ENCODE measurements at places on chromosomes 4 and X. TPM values are rescaled to one million over a fixed set of nuclear protein-coding genes. Genes with fewer than 3 reads are reported as not detected.

DNA sequence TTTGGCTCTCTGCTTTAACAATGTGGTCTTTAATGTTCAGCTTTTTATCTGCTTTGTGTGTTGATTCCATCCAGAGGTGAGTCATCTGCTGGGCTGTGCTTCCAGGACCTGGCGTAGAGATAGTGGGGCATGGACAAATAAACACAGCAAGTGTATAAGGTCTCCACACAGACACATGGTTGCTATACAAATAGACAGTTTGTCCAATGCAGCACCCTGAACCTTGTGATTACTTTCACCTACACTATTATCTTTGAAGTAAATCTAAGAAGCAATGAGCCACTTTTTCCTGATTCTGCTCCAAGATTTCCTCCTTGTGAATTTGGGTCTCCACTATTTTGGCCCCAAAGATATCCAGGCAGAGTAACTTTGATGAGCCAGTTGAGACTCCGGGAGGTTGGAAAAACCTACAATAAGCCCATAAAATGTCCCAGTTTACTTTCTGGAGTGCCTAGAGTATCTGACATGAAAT lies 12.1 kb downstream of the PPARGC1A start:
- DNase-seq, result no peak

GRCh38 chr4:675036-675882 lies 917 bp downstream of the MYL5 start:
- DNase-seq, result no peak

DNA sequence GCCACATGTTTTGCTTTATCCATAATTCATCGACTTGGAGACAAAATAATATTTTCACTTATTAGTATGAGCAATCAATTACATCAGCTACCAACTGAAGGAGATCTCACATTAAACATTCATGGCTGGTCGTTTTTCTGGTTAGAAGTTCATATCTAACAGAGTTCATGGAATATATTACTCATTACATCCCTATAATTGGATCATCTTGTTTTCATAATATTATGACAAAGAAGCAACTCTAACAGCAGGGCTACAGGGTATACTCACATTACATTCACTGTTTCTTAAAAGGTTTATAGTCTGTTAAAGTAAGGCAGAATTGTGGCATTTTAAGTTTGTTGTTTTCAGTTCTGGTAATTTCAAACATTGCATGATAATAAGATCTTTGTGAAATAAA lies 33.0 kb downstream of the GSTCD start:
- DNase-seq, result no peak

- DNase-seq, result no peak
Measured at GRCh38 chr4:183633476-183634400, 25.2 kb downstream of the RWDD4 start.

GRCh38 chr4:53015681-53016080 lies 153.6 kb downstream of the RASL11B start:
- no peak for DNase-seq

- DNase-seq, result no peak
Measured at GRCh38 chrX:153863251-153863991, 22.6 kb downstream of the L1CAM start.

DNA sequence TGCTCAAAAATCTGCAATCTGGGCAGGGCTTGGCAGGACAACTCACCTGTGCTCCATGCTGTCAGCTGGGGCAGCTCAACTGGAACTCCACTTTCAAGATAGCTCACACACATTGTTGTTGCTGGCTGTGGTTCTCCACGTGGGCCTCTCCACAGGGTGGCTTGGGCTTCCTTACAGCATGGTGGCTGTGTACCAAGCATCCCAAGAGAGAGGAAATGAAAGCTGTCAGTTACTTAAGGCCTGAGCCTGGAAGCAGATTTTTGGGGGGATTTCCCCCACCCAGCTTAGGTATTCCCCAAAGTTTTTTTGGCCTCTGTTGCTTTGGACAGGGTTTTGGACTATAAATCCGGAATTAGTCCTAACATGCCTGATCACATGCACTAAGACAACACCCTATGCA lies 81.0 kb downstream of the BCOR start:
- DNase-seq, result no peak

DNA sequence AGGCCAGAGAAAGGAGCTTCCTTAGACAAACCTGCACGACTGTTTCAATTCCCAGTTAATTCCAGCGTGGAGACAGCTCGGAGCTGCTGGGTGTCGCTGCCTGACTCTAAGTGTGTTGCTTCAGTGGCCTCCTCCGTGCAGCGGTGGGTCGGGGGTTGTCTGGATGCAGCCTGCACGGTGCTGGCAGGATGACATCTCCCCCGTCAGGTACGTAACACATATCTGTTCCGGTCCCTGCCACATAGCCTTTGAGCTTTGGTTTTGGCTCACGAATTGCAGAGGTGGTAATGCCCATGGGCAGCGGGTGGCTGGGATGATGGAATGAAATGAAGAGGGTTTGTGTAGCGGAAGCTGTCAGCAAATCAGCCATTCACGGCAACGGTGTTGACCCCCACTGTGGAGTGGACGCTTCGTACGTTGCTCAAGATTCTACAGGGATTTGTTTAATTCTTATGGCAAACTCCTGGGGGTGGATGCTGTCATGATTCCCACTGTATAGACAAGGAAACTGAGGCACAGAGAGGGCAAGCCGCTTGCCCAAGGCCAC lies 33.7 kb upstream of the HMX1 start:
- DNase-seq, result no peak

DNA sequence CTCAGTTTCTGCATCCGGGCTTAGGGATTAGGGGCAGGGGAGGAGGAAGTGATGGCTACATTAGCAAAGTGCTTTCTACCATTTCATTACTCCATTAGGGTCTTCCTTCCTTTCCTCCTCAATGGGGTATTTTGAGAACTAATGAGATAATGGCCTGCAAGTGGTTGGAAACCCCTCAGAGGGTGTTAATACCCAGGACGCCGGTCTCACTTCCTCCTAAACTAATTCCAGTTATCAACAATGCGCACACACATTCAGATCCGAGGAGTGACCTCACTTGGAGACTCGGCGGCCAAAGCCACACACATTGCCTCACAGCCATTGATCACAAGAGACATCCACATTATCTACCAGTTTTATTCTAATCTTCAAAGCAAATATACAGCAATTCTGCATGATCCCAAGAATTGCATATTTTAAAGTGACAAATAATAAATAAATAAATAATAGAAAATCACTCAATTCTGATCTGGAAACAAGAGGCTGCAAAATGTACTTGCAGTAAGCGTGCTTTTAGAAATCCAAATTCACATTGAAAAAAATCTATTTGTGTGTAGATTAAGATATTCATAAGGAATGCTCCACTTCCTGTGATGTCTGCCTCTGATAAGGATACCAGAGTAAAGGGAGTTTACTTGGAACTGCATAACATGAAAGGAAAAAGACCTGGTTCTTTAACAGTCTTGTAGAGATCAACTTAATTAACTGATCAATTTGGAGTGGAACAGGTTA lies 329.1 kb downstream of the FBXW7 start:
- no peak for DNase-seq

DNA sequence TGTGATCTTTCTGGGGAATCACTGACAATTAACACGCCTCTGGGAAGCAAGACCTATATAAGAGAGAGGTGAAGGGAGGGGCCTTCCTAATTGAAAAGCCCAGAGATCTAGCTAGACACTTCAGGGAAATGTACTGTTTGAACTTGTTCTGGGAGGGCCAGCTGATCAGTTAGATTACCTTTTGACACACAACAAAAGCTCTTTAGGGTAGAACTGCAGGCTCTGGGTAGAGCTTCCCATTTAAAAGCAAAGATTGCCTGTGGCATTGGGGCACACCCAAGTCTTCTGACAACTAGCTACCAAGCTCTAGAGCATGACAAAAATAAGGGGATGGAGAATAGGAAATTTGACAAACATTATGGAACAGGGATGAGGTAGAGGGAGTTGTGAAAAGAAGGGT lies 26.3 kb downstream of the AREG start:
- DNase-seq, result peak; percentile 13

DNA sequence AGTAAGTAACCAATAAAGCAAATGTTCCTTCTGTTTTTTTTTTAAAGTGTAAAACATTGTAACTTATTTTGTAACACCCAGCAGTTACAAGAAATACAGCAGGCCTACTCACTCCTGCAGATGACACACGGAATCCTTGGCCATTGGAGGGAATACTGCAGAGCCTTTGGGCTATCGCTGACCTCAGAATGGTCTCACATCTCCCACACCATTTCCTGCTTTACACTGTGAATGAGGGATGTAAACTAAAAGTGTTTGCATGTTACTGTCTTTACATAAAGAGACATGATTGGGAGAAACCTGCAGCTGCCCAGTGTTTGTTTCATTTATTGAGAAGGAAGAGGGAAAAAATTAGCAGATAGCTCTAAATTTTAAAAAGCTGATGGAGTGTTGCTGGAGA lies 64.1 kb downstream of the USP46 start:
- DNase-seq, result no peak

DNA sequence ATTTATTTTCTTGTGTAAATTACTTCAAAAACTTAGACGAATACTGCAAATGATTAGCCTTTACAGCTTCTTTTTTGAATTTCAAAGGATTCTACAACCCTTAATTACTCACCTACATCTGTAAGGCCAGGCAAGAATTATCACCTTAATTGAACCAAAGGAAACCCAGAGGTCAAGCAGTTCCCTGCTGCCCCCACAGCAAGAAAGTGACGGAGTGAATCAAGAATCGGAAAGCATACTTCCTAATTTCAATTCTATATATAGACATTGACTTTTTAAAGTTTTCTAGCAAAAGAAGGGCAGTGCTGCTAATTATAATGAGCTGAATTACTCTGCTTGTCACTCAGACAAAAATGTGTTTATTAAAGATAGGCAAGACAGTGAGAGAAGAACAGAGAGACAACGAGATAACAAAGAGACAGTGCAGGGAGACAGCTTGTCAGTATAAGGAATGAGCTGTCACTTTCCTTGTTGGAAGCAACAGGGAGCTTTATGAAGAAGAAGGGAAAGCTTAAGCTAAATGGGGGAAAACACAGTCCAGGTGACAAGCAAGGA lies 47.5 kb upstream of the SPANXN4 start:
- no peak for DNase-seq

- no peak for DNase-seq
Measured at GRCh38 chr4:21845663-21846062, 102.9 kb downstream of the KCNIP4 start.

DNA sequence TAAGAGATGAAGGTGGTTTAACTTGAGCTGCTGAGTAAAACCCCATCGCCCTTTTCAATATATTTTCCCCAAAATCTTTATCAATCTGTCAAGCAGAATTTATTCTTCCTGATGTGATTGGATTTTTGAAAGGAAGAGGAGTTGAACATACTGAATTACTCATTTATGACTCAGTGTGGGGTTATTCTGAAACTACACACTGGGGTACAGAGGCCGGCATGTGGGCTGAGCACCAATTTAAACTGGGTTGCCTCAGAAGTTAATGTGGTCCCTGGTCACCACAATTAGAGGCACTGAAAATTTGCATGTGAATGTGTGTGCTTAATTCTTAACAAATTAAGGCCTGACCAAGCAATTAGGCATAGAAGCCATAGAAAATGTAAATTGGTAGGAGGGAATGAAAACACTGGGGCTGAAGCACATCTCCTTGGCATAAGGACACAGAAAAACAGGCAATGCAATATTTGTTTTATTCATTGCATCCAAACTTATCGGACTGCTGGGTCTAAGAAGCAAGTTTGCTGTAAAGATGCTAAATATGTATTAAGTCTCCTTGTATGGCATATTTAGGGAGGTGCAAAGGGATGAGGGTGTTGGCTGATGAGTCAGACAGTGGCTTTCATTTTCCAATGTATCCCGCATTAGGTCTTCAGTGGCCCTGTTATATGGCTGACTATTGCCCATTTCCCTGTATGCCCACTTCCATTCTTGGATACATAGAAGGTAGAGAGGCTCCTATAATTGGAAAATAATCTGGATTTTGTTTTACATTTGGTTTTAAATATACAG lies 170.9 kb downstream of the IL15 start:
- DNase-seq, result peak; percentile 44

- DNase-seq, result no peak
Measured at GRCh38 chr4:60096676-60097075, 1103.5 kb upstream of the ADGRL3 start.

GRCh38 chr4:170697045-170697444 lies 607.3 kb upstream of the AADAT start:
- DNase-seq, result no peak

- no peak for DNase-seq
Measured at GRCh38 chrX:136953867-136954787, 73.6 kb upstream of the RBMX start.

- DNase-seq, result no peak
Measured at GRCh38 chrX:153635788-153636668, 11.0 kb upstream of the DUSP9 start.

- DNase-seq, result no peak
Measured at GRCh38 chrX:143081231-143081630, 55.5 kb downstream of the SPANXN4 start.

GRCh38 chr4:132504438-132504837 lies 644.7 kb upstream of the PCDH10 start:
- DNase-seq, result peak; percentile 58

GRCh38 chr4:53801373-53801772 lies 210.1 kb upstream of the LNX1 start:
- DNase-seq, result no peak

DNA sequence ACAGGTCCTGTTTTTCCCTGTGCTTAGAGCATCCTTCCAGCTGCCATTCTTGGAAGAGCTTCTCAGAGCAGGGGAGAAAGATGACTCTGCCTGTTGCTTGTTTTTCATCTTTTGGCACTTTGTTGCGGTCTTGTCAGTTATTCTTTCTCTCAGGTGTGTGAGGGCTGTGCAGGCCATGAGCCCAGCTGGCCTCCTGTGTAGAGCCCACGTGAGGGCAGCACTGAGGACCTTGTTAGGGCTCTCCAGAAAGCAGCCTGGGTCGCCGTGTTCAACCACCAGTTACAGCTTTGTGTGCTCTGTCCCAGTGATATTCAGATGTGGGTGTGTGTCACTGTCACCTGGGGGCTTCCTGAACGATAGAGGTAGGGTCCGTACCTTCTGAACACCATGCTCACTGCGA lies 52.8 kb downstream of the NOP14 start:
- DNase-seq, result no peak

DNA sequence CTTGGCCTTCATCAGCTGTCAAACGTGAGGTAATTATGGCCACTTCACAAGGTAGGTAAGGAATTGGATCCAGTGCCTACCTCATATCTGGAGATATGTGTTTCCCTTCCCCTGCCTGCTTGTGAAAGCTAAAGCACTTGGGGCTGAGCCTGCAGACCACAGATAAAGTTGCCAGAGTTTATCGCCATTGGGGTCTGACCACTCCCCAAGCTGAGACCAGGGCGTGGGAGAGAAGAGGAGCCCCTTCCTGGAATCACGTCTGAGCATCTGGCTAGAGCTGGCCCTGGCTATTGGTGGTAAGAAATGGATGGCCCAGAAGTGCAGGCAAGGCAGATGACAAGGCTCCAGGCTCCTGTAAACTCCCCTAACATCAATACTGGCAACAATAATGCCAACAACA lies 2.7 kb downstream of the ALAS2 start:
- no peak for DNase-seq

The NR3C2 gene
- 0.24 TPM for total RNA-seq

The HTR2C gene
- total RNA-seq, result not detected

The GPM6B gene
- 0.17 TPM for total RNA-seq

The SH3BP2 gene
- 15.7 TPM for total RNA-seq

The WAS gene
- 0.21 TPM for total RNA-seq

The NKX6-1 gene
- not detected for total RNA-seq

The SPANXC gene
- not detected for total RNA-seq

The BST1 gene
- total RNA-seq, result 4.4 TPM

The RHOXF2 gene
- total RNA-seq, result not detected
